SIG-M5 (cell line): ENCODE measurements at places on chromosomes 5 and 9.

DNA sequence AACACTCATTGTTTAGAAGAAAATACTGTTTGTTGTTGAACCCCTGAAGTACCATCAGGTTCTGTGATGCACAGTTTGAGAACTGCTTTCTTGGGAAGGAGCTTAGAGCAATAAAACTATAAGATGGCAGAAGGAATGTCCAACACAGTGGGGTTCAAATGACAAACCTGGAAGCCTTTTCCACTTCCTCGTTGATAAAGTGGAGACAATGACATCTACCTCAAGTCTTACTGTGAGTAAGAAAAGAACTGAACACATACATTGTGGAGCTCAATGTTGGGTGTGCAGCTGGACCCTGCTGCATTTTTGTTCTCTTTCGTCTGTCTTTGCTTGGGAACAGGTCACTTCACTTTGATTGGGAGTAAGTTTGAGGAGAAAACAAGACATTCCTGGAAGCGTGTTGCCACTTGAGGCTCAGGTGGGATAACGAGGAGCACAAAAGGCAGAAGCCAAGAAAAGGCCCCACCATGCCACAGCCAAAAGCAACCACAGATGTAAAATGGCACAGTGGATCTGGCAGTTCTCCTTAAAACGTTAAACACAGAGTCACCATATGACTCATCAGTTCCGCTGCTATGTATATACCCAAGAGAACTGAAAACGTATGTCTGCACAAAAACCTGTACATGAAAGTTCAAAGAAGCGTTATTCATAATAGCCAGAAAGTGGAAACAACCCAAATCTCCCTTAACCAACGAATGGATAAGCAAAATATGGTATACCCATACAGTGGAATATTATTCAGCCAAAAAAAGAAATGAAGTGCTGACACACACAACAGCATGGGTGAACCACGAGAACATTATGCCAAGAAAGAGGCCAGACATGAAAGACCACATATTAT is 42.9 kb upstream of the SUB1 start:
- DNase-seq, result peak; percentile 72

DNA sequence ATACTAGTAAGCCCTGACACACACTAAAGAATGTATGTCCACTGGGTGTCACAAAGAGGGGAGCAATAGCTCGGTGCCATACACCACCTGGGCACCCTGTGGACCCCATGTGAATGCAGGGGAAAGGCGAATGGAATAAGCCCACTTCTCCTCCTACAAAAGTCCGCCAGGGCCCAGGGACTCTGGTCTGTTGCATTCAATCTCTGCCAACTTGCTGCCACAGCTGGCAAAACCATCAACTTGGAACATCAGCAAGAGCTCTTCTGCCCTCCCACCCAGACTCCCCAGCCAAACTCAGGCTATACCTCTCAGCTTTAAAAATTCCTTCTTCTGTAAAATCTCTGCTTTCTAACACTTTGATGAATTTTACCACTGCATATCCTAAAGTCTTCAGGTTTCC is 54.5 kb downstream of the PFDN1 start:
- DNase-seq, result no peak

- no peak for DNase-seq
Measured at GRCh38 chr5:142296914-142297417, 27.9 kb downstream of the SPRY4 start.

GRCh38 chr9:81474792-81475191 is 214.6 kb downstream of the TLE1 start:
- no peak for DNase-seq

DNA sequence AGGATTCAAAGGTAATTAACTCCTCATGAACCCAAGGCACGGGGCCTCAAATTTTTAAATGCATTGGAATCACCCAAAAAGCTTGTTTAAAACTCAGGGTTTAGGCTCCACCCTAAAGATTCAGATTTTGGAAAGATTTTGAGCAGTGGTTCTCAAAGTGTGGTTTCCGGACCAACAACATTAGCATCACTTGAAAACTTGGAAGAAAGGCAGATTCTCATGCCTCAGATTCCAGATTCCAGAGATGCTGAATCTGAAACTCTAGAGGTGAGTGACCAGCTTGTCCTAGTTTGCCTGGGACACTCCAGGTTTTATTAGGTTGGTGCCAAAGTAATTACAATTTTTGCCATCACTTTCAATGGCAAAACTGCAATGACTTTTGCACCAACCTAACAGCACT is 24.7 kb upstream of the TNIP1 start:
- no peak for DNase-seq

DNA sequence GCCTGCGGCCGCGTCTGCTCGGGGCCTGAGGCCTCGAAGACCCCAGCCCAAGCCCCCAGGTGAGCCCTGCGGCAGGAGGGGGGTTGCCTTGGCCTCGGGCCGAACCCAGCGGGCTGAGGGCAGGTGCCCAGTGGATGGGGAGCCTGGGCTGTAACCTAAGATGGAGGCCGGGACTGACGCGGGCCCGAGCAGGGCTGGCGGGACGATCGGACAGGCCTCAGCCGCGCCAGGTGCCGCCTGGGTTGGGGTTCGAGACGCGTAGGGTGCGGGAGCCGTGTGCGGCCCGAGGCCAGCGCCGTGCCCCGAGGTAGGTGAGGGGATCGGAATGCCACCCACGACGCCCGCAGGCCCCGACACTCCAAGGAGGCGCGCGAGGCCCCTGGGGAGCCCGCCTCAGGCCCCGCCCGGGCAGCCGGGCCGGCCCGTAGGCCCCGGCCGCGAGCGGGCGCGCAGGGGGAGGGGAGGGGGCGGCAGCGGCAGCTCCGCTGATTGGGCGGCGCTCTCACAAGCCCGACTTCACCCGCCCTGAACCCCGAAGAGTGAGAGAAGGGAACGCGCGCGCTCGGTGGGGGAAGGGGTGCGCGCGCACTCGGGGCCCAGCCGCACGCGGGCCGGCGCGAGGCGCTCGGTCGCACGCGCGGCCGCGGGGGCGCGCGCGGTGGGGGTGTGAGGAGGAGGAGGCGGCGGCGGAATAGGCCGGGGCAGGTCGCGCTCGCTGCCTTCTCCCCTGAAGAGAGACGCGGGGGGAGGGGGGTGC is at the start of gene NSD1:
Gene NSD1, plus strand, starts transcription at position 678 of the 757 bp plus-strand sequence. CDS start 1,331 bp downstream, outside the sequence.
- no peak for DNase-seq

GRCh38 chr5:4079831-4080230 is 484.2 kb downstream of the IRX1 start:
- no peak for DNase-seq

GRCh38 chr9:80651044-80651443 is 1038.3 kb downstream of the TLE1 start:
- no peak for DNase-seq

DNA sequence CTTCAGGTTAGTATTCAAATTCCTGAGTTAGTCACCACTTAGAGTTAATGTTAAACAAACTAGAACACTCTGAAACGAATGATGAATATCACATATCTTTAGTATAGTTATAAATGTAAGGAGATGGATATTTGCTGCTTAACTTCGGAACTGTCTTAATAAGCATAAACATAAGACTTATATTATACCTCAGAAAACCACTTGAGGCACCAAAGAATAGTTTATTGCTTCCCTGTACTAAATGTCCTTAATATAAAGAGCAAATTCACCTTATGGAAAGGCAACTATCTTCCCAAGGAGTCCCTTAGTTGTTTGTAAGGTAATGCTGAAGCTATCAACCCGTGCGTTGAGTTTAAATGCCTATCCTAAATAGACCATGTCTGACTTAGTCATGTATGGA is 300.0 kb upstream of the ADAMTSL1 start:
- no peak for DNase-seq

DNA sequence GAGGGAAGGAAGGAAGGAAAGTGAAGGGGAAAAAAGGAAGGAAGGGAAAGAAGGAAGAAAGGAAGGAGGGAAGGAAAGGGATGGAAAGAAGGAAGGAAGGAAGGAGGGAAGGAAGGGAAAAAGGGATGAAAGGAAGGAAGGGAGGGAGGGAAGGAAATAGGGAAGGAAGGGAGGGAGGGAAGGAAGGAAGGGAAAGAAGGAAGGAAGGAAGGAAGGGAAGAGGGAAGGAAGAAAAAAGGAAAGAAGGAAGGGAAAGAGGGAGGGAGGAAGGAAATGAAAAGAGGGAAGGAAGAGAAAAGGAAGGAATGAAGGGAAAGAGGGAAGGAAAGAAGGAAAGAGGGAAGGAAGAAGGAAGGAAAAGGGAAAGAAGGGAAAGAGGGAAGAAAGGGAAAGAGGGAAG is 136.9 kb downstream of the BARX1 start:
- DNase-seq, result no peak

- no peak for DNase-seq
Measured at GRCh38 chr5:43190755-43191603, 1.0 kb upstream of the NIM1K start.

GRCh38 chr5:141039517-141039916 is 11.7 kb upstream of the PCDHB1 start:
- DNase-seq, result no peak

DNA sequence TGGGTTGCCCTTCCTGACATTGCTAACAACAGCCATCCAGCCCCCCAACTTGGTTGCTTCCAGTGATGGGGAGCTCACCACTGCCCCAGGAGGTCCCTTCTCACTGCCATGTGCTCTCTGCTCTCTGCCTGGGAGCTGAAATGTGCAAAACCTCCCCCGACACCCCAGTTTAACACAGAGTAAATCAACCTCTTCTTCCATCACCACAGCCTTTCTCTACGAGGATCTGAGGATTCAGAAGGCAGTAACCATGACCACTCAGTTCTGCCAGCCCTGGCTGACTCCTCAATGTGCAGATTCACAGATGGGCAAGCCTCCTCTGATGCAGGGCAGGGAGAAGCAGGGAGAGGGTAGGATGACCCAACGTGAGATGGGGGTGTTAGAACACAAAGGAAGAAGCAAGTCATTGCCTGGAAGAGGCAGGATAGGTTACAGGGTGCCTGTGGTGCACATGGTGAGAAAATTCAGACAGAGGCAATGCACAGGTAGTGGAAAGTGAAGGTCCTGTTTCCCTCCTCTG is 185.0 kb downstream of the DAB2IP start:
- DNase-seq, result no peak

- no peak for DNase-seq
Measured at GRCh38 chr9:127444921-127445850, 6.0 kb downstream of the RPL12 start.

DNA sequence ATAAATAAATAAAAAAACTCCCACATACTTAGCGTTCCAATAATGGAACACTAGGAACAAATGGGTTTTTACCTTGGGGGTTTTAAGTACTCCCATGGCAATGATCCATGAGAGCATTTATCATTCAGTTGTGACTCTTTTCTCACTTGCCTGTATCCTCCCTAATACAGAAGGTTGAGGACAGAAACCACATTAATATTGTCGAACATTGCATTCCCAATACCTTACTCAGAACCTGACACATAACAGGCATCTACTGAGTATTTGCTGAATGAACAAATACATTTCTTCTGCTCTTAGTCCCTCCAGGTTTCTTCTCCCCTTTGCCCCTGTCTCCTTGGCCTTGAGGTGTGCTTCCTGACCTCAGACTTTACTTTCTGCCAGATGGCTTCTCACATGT is 175.9 kb downstream of the CEMIP2 start:
- DNase-seq, result no peak

DNA sequence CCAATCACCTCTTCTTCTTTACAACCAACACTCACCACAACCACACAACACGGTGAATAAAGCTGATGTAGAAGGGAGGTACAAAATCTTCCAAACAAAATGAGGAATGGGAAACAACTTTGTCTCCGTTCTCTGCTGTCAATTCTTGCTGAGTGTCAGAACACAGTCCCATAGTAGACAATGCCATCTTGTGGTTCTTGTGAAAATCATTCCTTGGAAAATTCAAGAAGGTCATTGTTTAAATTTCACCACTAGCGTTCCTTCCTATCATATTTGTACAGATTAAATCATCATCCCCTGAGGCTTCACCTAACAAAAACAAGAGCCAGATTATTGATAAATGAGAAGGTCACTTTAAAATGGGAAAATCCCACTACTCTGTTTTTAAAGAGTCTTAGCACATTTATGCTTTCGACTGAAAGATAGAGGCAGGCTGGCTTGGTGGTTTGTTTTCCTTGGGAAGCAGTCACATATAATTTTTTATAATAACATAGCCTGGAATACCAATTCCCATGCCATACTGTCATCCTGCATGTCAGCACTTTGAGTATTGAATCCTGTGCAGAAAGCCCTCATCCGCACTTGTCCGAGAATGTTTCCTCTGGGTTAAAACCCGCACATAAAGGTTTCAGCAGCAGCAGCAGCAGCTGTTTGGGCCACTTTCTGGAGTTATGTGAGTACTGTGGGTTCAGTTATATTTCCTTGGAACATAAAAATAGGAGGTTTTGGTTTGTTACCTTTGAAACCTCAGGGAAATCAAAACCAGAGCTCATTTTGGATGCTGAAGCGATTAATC is 395.0 kb upstream of the SMARCA2 start:
- DNase-seq, result no peak

DNA sequence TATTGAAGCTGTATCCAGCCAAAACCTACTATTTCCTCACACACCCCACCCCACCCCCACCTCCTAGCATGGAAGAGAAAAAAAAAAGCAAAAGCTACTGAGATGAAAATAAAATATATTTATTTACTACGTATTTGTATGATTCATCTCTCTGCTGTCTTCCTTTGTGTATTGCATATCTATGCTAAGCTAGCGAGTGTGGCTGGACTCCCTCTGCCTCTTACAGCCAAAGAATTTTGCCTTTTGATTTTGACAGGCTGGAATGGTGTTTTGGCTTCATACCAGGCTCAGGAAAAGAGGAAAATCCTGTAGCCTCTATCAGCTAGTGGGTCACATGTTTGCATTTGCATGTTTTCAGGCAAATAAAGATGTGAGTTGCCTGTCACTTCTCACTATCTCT is 2.2 kb downstream of the ABLIM3 start:
- DNase-seq, result no peak

DNA sequence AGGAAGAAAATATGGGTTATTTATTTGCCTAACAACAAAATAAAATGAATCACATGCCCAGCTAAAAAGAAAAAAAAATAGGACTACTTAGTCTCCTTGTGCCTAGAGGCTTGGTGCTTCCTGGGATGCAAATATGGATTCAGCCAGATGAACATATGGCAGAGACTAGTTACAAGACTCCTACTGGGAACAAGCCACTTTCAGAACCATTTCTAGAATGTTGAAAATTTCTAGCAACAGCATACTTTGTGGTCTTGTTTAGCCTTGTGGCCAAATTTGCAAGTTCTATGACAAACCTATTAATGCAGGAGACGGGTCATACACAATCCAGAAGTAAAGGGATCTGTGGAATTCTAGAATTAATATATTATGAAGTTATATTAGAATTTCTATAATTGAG is 198.7 kb downstream of the CHSY3 start:
- DNase-seq, result no peak

GRCh38 chr9:132748450-132748849 is 78.2 kb downstream of the GTF3C4 start:
- DNase-seq, result no peak

DNA sequence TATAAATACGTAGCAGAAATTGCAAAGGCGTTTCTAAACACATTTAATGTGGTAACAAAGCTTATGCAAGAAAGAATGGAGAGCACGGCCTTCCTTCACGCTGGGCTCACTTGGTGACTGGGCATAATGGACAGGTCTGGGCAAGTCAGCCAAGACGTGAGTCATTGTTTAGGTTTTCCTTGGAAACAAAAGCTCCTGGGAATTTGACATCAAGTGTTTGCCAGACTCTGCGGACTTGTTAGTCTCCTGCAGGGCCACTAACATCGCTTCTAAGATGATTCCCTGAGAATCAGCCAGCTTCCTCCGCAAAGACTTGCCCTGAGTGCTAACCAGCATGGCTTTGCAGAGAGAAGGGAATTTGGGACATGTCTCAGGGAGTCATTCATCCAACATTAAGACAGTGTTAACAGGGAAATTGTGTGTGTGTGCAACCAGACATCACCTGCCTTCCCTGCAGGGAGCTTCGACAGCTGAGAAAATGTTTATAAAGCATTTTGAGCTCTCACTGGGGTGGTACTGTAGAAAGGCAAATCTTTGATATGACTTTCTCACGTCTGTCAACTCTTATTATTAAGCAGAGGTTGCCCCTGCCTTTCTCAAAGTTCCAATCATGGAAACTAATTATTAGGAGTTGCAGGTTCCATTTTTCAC is 182.5 kb downstream of the NTRK2 start:
- no peak for DNase-seq
